Effector memory CD8-positive, alpha-beta T cell (primary cell): ENCODE measurements at places on chromosomes 6 and 20.

GRCh38 chr6:4510906-4511640 is 265.1 kb upstream of the CDYL start:
- no peak for DNase-seq

DNA sequence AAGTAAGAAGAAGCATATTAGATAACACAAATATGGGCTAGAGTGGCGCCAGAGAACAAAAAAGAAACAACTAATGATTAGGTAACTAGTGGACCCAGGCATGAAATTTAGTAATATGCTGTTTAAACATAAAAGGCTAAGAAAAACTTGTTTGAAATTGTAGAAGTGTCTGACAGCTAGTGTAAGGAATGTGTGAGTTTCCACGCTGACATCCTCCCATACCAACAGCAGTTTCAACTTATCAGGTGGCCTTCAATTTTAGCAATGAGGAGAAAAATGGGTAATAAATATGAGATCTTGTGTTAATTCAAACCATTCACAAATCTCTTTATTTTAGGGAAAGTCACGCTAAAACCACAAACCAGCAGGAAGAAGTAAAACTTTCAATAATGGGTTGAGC is 440.2 kb upstream of the FLRT3 start:
- no peak for DNase-seq

DNA sequence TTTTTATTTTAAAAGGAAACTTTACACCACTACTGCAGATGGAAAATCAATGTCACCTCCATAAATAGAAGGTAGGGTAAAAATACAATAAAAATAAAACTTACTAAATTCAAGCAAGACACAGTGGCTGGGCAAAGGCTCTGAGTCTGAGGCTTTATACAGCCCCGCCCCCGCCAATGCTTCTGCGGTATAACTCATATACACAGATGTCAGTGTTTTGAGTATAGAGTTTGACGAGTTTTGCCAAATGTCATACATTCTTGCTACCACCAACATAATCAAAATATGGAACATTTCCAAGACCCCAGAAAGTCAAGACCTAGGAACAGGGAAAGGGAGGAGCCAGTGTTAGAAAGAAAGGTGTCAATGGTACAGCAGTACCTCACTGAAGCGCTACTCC is 12.8 kb downstream of the NFATC2 start:
- peak; percentile 51 for DNase-seq

- no peak for DNase-seq
Measured at GRCh38 chr6:107737397-107737793, 86.7 kb downstream of the SCML4 start.
